ENCODE measurements at places on chromosomes 6 and 20. TPM values are rescaled to one million over a fixed set of nuclear protein-coding genes. Genes with fewer than 3 reads are reported as not detected.

Gene RREB1
- total RNA-seq: 29.1 TPM

Gene PPIL6
- total RNA-seq: 6.0 TPM

Gene MCHR2
- total RNA-seq: not detected

Gene FLRT3
- total RNA-seq: 7.0 TPM

Measured in melanocyte of skin (primary cell).